NCI-H1417 treated with DMSO at 0.1 percent for 48 hours (cell line): ENCODE measurements at places on chromosomes 12 and 14.

DNA sequence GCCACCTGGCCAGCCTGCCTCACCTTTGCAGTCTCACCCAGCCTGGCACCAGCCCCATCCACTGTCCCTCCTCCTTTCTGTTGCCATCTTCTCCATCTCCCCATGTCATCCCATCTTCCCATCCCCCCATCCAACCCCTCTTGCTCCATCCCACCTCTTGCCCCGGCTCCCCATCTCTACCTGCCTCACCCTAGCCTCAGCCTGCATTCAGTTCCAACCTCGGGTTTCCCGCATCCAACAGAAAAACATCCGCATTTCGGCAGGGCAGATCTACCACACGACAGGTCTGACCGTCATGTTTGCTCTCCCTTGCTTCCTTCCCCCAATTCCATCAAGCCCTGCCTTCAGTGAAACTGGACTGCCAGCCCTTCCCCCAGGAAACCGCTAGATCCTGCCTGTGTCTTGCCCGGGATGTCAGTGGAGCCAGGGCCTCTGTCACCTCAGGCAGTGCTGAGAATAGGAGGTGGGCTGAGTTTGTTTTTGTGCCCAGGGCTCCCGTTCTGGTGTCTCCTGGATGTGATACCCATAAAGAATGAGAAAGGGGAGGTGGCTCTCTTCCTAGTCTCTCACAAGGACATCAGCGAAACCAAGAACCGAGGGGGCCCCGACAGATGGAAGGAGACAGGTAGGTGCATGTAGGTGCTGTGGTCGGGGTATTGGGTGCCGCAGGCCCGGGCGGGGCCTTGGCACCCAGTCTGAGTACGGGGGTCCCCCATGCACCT is 2.5 kb downstream of the KCNH3 start:
- no peak for DNase-seq

GRCh38 chr14:57089901-57090300 is 178.8 kb downstream of the EXOC5 start:
- peak; percentile 100 for DNase-seq

DNA sequence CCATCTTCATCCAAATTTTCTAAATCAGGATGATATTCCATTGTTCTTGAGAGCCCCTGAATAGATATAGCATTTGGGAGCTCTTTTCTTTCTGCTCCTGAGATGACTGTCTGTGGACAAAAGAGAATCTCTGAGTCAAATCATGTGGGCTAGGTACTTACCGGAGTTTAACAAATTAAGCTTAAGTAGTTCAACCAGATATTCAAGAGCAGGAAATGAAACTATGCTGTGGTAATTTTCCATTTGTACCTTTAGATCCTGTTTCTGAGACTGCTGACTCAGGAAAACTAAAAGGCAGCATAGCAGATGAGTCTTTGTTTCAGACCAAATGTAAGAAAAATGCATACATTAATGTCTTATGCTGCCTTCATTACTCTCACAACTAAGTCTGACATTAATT is at the start of gene CLEC7A:
TSS of gene CLEC7A (minus strand) at position 158 of the 400 bp plus-strand sequence. CDS start at position 41, 117 bp downstream.
- no peak for DNase-seq

DNA sequence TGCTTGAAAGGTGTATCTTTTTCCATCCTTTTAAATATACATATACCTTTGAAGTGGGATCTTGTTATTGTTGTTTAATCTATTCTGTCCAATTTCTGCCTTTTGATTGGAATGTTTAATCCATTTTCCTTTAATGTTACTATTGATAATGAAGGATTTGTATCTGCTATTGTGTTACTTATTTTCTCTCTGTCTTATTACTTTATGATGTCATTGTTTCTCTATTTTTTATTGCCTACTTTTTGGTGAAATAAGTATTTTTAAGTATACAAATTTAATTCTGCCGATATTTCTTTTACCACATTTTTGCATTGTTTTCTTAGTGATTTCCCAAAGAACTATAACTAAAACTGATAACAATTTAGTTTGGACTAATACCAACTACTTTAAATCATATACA is 121.8 kb downstream of the RASSF9 start:
- no peak for DNase-seq

DNA sequence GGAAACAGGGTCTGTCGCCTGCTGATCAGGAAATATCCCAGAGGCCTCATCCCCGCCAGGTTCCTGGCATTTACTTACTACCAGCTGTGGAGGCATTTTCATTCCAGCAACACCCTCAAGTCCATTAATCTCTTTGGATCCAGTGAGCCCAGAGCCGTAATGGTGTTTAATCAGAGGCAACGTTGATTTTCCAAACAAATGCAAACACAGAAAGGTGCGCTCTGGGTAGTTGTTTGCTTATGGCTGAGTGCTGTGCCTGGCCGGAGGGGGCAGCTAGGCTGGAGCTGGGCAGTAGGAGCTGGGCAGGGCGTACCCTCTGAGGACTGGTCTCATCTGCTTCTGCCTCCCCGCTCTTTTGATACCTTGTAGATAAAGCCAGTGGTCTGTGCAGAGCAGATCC is 110.6 kb downstream of the ADCK1 start:
- DNase-seq, result no peak

DNA sequence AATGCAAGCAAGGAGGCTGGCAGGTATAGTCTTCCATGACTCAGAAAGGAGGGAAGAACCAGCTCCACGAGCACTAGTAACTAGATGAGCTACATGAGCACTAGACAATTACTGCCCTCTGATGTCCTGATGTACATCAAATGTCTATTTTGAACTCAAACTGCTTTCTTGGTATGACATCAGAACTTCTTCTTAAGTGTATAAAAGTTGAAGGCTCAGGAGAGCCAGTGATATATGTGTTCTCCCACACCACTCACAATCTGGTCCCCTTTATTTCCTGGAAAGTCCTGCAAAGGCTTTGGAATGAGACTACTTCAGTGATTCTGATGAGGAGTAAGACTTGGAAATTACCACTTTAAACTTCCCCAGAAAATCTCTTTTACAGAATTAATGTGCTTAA is 18.5 kb upstream of the DHRS7 start:
- no peak for DNase-seq

DNA sequence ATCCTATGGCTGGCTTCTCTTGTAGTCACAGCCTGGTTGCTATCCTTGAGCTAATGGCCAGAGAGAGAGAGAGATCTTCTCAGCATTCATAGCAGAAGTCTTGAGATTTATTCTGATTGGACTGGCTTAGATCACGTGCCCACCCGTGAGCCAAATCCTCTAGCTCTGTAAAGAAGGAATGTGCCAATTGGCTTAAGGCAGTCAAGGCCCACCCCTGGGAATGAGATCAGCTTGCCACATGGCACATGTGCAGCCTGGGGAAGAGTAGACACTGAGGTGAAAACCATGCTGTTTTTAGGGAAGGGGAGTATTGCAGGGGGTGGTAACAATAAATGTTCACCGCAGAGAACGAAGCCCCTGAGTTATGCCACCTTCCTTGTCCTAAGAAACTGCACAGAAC is 36.3 kb downstream of the PLEKHG7 start:
- no peak for DNase-seq

GRCh38 chr12:119319638-119320037 is 14.9 kb upstream of the CCDC60 start:
- DNase-seq, result no peak

DNA sequence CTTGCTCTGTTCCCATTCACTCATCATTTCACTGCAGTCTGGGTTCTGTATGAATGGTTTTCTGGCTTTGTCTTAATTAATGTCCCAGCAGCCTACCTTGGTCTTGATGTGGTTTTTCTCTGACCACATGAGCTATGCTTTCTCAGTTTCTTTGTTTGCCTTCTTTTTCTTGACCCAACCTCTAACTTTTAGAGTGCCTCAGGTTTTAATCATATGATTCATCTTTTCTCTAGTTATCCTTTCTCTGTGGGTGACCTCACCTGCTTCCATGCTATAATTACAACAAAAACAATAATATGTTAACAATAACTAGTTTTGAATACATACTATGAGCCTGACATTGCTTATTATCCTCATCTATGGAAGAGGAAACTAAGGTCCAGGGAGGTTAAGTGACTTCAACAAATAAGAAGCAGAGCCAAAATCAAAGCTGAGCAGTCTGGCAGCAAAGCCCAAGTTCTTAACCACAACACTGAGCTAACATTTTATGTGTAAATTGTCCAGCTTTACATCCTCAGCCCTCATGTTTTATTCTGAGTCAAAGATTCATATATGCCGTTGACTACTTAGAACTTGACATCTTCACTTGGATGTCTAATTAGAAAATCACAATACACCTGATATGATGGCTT is 4.7 kb upstream of the EPYC start:
- DNase-seq, result no peak

DNA sequence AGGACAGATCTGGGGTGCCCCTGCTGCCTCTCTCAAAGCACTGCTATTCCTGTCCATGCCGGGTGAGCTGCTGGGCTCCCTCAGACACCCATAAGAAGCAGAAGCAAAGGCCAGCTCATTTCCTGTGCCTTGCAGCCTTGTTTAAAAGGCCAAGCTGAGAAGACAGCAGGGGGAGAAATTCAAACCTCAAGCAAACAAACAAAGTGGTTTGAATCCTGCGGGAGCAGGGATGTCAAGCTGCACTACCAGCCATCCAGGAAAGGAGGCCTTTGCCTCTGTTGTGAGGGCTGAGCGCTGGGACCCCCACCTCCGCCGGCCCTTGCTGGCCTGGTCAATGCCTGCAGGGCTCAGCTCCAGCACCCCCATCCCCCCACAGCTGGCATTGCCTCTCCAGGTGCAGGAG is 176.5 kb downstream of the PIWIL1 start:
- DNase-seq, result peak; percentile 57

GRCh38 chr14:94113908-94114588 is 3.5 kb downstream of the IFI27 start:
- no peak for DNase-seq

GRCh38 chr12:12791756-12792369 is 6.4 kb downstream of the APOLD1 start:
- DNase-seq, result no peak

DNA sequence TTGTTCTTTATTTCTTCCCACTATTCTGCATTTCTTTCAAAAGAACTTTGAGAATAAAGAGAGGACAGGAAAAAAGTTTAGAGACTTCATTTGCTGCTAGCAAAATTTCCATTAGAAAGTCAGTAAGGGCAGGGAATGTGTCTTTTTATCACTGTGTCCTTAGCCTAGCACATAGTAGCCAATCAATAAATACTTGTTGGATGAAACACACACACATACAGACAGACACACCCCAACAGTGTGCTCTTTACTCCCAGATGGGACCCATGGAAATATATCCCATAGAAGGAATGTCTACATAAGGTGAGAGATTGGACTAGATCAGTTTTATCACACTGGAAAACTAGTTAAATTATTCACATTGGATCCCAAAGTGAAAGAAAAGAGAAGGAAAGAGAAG is 21.1 kb upstream of the ARID2 start:
- no peak for DNase-seq

- no peak for DNase-seq
Observed at GRCh38 chr12:99759444-99759843, 111.9 kb downstream of the GARIN6 start.

- DNase-seq, result no peak
Observed at GRCh38 chr12:28708918-28709371, 440.1 kb upstream of the FAR2 start.

DNA sequence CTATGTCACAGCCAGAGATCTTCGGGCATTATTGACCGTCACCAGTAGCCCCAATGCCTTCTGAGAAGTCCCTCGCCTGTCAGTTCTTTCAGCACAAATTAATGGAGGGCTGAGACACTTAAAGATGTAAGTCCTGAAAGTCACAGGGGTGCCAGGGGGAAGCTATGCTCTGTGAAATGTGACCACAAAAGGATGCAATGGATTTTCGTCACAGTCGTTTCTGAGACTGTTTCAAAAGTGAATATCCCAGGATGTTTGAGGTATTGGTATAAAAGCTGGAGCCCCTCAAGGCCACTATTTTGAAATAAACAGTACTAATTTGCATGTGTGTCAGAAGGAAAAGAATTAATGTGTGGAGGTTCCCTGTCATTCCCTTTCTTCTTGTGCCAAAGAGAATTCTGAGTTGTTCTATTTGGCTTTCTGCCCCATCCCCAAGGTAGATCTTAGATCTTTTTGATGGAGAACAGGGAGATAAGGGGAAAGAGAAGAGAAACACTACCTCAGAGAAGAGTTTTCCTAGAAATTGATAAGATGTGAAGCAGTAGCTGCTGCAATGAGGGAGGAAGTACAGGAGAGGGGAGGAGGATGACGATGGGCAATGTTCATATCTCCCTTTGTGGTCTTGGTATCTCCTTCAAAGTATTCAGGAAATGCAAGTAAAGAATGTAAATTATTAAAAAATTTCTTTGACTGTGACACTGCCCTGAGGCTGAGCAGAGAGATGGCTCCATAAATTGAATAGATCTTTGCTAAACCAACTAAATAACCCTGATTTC is 101.8 kb upstream of the NAP1L1 start:
- no peak for DNase-seq

DNA sequence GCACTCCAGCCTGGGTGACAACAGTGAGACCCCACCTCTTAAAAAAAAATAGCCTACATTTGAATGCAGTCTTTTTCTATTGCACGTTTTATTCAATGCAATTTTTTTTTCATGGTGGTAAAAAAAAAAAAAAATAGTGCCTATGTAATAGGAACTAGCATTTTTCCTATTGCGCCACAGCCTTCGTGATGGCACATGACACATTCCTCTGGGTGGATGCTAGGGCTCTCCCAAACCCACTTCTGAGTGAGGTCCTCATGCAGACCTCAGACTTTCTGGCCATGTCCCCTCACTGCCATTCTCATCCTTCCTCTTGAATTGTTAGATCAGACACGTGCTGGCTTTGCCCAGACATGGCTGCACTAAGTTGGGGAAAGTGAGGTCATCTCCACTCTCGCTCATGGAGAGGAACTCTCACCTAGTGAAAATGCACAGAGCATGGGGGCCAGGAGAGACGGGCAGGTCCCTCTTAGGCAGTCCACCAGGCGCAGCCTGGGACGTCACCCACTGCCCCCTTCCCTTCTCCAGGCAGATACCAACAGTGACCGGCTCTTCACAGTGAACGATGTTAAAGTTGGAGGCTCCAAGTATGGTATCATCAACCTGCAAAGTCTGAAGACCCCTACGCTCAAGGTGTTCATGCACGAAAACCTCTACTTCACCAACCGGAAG is 19.2 kb downstream of the DCAF4 start:
- no peak for DNase-seq

GRCh38 chr12:48615681-48616080 is 45.8 kb upstream of the LALBA start:
- no peak for DNase-seq
